ENCODE measurements at places on chromosomes 3 and 15.

- no peak for DNase-seq
Observed at GRCh38 chr3:13204177-13204581, 130.9 kb upstream of the IQSEC1 start.

- no peak for DNase-seq
Observed at GRCh38 chr15:99565049-99565298, 810 bp upstream of the MEF2A start.

GRCh38 chr15:45162771-45163507, 24.8 kb downstream of the SHF start:
- DNase-seq = peak; percentile 81

GRCh38 chr3:47669026-47669749, 90.5 kb upstream of the CSPG5 start:
- no peak for DNase-seq

DNA sequence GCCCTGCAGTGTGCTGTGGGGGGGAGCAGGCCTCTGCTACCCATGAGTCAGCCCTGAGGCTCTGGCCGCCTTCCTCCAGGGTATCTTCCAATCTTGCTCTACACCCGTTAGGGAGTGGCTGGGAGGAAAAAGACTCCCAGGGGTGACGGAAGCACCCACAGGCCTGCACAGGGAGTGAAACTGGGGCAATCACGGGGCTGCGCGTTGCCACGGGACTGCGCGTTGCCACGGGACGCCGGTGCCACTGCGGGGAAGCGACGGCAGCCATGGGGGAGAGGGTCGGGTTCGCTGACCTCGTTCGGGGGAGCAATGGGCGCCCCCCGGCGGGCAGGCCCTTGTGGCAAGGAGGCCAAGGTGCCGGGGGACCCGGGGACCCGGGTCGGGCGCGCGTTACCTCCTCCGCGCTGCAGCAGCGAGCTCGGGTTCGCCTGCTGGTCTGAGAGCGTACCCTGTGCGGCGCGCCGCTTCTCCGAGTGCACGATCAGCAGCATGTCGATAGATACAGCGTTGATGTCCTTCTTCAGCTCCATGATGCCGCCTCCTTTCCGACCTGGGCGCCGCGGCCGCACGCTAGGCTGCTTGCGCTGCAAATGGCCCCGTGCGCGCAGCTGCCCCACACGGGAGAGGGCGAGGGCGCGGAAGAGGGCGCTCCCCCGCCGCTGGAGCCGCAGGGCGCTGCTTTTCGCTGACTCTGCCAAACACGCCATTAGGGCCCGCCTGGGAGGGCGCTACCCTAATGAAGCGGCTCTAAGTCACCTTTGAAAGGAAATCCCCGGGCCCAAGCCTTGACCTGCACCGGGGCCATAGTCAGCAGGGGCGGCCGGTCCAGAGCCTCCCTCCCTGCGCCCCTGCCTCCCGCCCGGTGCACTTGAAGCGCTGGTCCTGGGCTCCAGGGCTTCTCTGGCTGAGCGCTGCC, at the start of gene KY:
Gene KY (minus strand): TSS at position 592 of the 916 bp plus-strand sequence. CDS start 62 bp downstream, at position 530.
- DNase-seq = peak; percentile 22

- DNase-seq = no peak
Observed at GRCh38 chr3:105402287-105402801, 35.6 kb downstream of the ALCAM start.

- no peak for DNase-seq
Observed at GRCh38 chr3:171652932-171653331, 157.4 kb downstream of the PLD1 start.

GRCh38 chr3:69104586-69104985, 17.8 kb downstream of the LMOD3 start:
- no peak for DNase-seq

DNA sequence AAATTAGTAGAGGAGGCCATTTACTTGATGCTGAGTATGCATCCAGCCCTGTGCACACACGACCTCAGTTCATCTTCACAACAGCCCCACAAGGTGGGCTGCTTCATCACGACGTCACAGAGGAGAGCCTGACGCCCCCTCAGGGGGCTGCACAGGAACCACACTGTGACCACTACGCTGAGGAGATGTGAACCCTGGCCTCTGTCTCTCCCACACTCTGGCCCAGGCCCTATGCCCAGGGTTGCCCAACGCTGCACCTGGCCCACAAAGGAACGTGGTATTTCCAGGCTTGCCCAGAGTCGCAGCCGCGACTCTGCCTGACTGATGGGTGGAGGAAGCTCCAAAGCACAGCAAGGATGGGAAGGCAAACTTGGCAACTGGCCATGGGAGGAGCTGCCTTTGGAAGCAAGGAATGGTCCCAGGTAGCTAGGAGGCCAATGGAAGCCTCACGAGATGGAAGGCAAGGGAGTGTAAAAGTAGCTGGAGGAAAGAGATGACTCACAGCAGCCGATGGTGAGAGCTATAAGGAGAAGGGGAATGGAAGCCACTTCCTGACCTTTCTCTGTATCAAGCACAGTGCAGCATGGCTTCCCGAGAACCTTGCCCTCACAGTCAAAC, 226.0 kb downstream of the KLF13 start:
- DNase-seq = no peak

- DNase-seq = no peak
Observed at GRCh38 chr3:98692787-98693473, 70.2 kb upstream of the ST3GAL6 start.

- DNase-seq = no peak
Observed at GRCh38 chr15:81852411-81853149, 193.2 kb downstream of the MEX3B start.

DNA sequence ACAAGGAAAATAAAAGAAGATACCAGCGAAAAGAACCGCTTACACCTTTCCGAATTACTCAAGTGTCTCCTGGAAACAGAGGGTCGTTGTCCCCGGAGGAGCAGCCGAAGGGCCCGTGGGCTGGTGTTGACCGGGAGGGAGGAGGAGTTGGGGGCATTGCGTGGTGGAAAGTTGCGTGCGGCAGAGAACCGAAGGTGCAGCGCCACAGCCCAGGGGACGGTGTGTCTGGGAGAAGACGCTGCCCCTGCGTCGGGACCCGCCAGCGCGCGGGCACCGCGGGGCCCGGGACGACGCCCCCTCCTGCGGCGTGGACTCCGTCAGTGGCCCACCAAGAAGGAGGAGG, 325 bp downstream of the ALCAM start:
- no peak for DNase-seq

DNA sequence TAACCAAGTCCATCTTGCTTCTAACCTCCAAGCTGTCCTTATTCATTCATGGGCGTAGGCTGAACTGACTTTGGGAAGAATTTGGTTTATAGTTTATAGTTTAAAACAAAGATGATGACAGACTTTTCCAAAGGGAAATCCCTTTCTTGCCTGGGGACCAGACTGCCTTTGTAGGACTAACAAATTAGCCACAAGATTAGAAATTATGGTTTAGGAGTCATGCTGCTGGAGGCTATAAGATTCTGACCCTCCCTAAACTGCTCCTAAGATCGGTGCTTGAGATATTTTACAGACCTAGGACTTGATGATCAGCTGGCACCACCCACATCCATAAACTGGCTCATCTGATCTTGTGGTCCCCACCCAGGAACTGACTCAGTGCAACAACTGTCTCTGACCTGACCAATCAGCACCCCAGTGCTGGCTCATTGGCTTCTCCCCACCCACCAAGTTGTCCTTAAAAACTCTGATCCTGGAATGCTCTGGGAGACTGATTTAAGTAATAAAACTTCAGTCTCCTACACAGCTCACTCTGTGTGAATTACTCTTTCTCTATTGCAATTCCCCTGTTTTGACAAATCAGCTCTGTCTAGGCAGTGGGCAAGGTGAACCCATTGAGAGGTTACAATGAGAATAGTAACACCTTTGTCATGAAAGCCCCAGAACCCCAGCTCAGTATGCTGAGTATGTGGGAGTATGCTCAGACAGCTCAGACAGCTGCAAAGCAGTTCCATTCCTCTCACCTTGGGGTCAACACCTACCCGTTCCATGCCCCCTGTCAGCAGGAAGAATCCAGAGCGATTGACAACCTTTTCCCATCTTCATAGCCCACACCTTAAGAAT, 51.6 kb upstream of the C15orf39 start:
- no peak for DNase-seq

- DNase-seq = no peak
Observed at GRCh38 chr15:40050788-40051470, 11.9 kb upstream of the SRP14 start.

DNA sequence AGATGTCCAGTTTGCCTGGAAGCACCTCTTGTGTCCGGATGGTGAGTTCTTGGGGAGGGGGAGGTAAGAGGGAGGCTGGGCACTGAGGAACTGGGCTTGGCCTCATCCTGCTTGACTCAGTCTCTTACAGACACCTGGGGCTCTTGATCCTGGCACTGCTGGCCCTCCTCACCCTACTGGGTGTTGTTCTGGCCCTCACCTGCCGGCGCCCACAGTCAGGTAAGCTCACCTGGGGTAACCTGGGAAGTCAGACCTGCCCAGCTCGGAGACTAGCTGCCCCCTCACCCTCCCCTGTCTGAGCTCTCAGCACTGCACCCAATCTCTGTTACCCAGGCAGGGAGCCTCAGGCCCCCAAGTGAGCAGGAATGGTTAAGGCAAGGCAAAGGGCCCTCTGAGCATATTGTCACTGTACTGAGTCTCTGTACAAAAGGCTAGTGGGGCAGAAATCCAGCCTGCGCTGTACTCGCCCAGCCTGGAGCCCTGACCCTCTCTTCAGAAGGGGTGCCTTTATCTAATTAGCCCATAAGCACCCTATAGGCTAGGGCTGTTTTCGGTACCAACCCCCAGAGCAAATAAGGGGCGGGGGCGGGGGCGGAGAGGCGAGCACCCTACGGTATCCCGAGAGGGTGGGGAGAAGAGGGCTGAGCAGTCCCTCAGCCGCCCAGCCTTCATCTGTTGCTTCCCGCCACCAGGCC, 2.2 kb upstream of the IL17RC start:
- no peak for DNase-seq

- no peak for DNase-seq
Observed at GRCh38 chr3:152843955-152844354, 9.0 kb downstream of the P2RY1 start.

GRCh38 chr15:31367730-31368344, 41.2 kb downstream of the KLF13 start:
- DNase-seq = peak; percentile 78

GRCh38 chr3:148318240-148318639, 379.5 kb upstream of the AGTR1 start:
- no peak for DNase-seq

DNA sequence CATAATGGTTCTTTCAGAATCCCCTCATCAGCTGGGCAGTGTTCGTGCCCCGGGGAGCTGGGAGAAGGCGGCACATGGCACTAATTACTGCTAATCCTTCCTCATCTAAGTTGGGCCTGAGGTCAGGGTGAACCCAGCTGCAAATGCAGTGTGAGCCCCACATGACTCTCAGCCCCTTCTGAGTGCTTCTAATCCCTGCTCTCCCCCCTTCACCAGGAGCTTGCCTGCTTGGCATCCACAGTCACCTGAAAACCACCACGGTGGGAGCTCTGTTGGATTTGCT, 455 bp upstream of the TRPM1 start:
- DNase-seq = no peak

GRCh38 chr15:43954181-43954621, 127.4 kb downstream of the WDR76 start:
- DNase-seq = no peak

DNA sequence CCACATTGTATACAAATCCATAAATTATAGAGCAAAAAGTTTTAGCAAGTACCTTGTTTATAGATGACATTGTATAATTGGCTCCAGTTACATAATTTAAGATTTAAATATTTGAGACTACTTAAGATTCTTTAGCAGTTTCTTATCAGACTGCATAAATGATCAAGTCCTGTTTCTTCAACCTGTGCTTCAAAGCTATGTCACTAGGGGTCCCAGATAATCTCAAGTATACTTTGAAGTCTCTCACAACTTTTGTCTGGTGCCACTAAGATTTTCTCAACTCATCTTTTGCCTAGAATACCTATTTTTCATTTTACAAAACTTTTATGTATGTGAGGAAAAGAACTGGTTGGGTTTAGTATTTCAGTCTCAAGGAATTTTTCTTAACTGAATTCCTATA, 205.5 kb downstream of the STAG1 start:
- no peak for DNase-seq

DNA sequence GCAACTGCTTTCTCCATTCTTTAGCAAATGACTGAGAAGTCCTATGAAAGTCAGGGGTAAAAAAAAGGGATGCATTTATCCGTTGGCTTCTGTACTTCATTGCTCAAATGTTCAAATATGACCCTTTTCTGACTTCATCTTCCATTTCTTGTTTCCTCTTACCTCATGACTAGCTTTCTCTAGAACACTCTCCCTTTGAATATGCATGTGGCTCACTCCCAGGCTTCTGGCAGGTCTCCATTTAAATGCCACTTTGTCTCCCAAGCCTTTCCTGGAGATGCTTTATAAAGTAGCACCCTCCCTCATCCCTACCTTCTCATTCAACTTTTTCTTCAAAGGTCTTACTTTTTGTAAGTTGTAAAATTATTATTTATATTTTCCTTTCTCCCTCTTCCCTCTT, 781.8 kb downstream of the NAALADL2 start:
- no peak for DNase-seq

DNA sequence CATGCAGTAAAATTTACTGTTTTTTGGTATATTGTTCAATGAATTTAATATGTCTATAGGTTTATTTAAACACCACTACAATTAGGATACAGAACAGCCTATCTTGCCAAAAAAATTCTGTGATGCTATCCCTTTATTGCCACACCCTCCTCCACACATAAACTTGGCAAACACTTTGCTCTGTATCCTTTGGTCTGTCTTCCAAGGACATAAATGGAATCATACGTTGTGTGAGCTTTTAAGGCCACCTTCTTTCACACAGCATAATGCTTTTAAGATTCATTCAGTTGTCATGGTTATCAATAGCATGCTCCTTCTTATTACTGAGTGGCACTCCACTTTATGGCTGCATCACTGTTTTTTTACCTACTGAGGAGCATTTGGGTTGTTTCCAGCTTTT, 71.5 kb downstream of the CERS3 start:
- DNase-seq = no peak

- DNase-seq = no peak
Observed at GRCh38 chr15:30924353-30924752, 20.6 kb downstream of the FAN1 start.

DNA sequence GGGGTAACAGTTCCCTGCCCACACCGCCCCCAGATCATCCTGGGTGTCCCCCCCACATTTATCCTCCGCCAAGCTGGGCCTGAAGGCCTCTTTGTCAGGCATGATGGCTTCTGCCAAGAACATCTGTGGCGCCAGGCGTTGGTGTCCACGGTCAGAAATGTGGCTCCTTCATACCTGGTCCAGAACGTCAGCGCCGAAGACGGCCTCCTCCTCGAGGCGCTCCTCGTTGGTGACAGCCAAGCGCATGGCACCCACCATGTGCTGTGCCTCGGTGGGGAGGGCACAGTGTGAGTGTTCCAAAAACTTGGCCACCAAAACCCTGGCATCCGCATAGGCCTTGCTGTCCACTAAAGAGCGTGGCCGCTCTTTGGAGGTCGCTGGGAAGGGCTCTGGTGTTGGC, 146.5 kb downstream of the NSMCE3 start:
- no peak for DNase-seq

- no peak for DNase-seq
Observed at GRCh38 chr3:73789825-73790444, 165.2 kb upstream of the PDZRN3 start.

DNA sequence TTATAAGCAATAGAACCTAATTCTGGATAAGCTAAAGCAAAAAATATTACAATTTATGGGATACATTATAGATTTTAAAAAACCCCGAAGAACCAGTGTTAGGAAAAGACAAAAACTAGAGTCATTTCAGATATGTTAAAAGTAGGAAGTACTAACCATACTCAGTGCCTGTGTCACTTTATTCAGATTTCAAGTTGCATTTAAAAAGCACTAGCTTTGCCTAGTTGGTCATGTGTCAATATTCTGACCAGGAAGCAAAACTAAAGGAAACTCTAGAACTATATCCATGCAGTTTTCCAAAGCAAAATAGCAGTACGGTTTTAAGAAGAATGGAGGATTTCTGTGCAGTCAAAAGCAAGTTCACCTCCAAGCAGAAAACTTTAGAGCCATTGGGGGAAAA, 88.4 kb downstream of the RAP2B start:
- DNase-seq = no peak

All from natural killer cell treated with Interleukin-12 subunit alpha and Interleukin-12 subunit beta and Interleukin-15 and Interleukin-18, amount 100 ng/mL, for 72 hours (primary cell).